ENCODE measurements at places on chromosomes 1 and 21.

DNA sequence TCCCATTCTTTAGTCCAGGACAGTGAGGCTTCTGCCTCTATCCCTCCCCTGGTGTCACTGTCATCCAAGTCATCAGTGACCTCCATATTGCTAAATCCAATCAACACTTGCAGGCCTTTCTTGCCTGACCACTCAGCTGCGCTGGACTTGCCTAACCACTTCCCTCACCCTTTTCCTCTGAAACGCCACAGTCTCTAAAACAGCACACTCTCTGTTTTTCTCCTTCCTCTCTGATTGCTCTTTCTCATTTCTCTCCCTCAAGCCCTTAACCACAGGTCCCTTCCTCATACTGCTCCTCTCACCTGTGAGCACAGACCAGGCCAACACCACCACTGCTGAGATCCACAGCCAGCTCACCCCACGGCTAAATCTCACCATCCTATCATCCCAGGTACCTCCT lies 17.5 kb downstream of the TAL1 start:
- ATAC-seq, result no peak

DNA sequence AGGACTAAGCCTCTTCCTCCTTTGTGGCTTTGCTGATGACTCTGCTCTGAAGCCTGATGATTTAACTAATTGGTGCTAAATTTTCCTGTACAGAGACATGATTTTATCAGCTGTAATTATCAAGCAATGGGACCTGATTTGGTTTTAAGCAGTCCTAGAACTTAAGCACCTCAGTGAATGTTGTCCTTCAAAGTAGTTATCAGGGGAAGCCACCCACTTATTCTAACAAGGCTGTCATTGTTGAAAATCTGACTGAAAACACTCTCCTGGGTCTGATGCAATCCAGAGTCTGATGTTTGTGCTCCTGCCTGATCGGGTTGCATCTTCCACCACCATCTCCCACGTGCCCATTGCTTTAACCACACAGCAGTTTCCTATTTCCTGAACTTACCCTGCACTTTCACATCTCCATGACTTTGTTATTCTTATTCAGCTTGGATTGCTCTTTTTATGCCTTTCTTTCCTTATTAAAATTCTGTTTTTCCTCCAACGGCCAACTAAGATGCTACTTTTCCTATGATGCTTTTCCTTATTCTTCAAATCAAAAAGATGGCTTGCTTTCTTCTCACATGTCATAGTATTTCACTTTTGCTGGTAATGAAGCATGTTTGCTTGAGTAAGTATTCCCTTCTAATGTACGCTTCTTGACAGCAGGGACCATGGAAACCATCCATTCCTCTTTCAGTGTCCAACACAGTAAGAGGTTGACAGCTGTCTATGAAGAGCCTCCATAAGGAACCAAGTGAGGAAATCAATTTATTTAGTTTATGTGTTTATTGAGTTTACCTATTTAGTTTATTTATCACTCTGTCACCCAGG lies 55.0 kb downstream of the S1PR1 start:
- no peak for ATAC-seq

GRCh38 chr1:32695098-32695904 lies 7.3 kb downstream of the SYNC start:
- ATAC-seq, result no peak

GRCh38 chr1:200306944-200307754 lies 102.7 kb downstream of the ZNF281 start:
- ATAC-seq, result peak; percentile 16

All from activated CD4-positive, CD25-positive, alpha-beta regulatory T cell treated with anti-CD3 and anti-CD28 coated beads, Interleukin-2, amount 50 U/mL, for 24 hours (primary cell).